ENCODE measurements at places on chromosomes 3 and 15.
A peak's percentile ranks its signal among the peaks of the same experiment; 100 is the strongest.

DNA sequence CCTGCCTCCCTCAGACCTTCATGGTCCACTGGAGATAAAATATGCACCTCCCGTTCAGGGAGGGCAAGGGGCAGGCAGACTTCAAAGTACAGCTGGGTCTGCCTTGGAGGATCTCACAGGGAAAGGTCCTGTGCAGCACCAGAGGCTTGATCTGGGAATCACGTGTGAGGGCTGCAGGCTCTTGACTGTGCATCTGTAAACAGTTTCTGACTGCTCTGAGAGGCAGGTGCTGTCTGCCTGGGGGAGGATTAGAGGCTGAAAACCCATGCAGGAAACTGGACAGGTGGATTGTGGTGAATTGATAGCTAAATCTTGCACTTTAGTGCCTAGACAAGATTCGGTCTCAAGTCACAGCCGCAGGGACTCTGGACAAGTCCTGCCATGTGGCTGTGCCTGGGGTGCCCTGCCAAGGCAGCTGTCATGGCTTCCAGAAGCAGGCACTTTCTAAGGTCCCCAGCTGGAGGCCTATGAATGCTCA is 239.3 kb downstream of the EPHB1 start:
- DNase-seq, result no peak

DNA sequence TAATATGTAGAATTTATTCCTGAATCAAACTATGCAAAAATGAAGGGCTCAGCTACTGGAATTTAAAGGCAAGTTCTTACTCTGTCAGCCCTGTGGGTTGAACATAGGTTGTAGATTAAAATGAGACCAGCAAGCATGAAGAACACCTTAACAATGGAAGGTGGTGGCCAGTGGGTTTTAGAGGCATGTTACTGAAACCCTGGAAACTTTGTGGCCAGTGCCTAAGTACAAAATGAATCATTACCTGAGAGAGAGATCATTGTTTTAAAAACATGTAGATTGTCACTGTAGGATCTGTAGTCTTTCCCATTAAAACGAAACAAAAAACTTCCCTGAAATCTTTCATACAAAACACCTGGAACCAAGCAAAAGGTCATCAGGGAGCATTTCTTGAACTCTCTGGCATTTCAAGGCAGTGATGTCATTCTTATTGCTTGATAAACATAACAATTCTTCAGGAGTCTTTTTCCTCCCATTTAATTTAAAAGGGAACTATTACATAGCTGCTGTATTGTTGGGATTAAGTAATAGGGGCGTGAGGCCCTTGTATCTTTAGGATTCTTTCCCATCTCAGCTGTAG is 51.8 kb downstream of the TMEM108 start:
- no peak for DNase-seq

DNA sequence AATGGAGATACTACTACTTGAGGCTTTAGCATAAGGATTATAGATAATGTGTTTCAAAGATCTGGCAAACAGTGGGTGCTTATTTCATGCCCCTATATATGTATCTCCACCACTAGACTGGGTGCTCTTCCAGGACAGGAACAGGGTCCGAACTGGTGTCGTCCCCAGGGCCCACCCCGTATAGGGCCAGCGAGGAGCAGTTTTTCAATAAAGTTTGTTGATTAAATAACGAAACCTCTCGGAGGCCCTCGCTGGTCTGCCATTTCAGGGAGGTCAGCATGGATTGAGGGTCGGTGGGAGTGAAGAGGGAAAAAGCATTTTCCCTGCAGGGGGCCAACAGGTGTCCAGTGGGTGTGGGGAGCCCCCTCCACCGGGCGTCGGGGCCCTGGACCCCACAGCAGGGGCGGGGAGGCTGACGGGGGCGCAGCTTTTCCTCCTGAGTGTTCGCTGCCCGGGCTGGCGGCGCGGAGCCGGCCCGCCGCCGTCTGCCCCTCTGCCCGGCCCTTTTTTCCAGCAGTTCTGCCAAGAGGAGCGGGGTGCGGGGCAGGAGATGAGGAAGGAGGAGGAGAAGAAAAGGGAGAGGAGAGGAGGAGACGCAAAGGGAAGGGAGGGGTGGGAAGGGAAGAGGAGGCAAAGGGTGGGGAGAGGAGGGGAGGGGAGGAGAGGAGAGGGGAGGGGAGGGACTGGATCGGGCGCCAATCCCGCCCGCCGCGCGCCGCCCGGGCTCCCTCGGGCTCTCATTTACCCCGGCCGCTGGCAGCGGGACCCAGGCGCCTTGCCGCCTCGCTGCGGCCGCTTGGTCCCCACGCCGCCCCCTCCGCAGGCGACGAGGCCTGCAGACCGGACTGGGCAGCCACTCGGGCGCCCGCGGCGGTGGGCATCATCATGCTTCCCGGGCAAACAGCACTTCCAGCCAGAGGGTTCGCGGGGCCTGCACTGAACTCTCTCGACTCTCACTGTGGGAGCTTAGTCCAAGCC is 66.3 kb downstream of the ISG20 start:
- peak; percentile 40 for DNase-seq

DNA sequence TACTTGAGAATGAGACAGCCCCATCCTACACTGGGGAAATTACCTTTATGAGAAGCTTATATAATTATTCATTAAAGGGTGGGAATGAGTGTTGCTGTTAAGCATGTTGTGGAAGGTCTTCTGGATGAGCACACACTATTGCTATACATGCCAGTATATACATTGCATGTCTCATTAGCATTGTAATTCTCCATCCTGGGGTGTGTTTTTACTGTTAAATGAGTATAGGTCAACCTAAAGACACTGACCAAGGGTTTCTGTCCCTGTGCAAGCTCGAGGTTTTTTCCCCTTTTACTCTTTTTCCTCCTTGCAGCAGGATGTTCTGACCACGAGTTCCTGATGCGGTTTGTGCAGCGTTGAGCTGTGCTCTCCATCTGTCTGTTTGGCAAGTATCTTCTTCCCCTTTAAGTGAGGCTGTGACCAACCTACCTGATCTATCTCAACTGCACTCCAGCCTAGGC is 7.2 kb upstream of the IVD start:
- DNase-seq, result no peak

GRCh38 chr3:68458581-68458980 is 473.8 kb downstream of the TAFA4 start:
- DNase-seq, result no peak

- no peak for DNase-seq
Measured at GRCh38 chr3:38658841-38659240, 9.4 kb upstream of the SCN5A start.

DNA sequence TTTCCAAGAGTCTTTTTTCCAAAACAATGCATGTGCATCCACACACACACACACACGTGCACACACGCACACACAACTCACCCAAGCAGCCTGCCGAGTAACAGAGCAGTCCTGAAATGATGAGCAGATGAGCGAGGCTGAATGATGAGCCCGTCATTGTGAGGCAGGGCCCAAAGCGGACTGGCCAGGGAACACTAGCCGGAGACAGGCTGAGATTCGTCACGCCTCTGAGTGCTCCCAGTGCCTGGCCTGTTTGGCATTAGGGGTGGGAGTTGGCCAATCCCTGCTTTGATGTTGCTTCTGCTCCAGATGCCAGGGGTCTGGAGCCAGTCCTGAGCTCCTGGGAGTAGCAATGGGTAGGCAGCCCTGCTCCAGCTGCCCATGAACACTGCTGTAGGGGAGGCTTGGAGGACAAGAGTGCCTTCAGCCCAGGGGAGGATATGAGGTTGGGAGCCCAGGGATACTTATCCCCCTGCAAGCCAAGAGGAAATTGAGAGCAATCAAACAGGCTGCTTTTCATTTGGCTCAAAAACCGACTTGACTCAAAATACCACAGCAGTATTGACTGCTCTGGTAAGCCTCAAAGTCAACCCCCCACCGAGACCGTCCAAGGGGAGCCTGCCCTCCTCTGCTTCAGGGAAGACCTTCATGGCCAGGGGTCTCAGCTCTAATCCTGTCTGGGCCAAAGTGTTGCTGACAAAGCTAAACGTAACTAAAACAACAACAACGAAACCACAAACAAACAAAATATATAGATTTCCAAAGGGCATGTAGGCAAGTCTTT is 22.9 kb downstream of the COLQ start:
- no peak for DNase-seq

DNA sequence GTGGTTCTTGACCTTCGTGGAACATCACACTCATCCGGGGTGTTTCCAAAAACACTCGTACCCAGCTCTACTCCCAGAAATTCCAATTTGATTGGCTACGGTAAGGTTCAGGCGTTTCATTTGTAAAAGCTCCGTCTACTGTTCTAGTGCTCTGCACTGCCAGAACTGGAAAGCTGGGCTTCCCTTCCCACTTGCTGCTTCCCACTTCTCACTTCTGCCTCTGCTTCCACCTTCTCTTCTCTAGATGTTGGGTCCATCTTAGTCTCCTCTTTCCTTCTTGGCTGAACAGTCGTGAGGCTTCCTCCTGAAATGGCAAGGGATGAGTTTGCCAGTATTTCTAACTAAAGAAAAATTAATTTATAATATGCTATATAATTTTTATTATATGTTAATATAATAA is 29.8 kb upstream of the RHCG start:
- DNase-seq, result no peak

- DNase-seq, result no peak
Measured at GRCh38 chr15:57921371-57921770, 144.1 kb downstream of the ALDH1A2 start.

GRCh38 chr3:4320096-4320911 is 17.1 kb downstream of the SETMAR start:
- DNase-seq, result no peak

DNA sequence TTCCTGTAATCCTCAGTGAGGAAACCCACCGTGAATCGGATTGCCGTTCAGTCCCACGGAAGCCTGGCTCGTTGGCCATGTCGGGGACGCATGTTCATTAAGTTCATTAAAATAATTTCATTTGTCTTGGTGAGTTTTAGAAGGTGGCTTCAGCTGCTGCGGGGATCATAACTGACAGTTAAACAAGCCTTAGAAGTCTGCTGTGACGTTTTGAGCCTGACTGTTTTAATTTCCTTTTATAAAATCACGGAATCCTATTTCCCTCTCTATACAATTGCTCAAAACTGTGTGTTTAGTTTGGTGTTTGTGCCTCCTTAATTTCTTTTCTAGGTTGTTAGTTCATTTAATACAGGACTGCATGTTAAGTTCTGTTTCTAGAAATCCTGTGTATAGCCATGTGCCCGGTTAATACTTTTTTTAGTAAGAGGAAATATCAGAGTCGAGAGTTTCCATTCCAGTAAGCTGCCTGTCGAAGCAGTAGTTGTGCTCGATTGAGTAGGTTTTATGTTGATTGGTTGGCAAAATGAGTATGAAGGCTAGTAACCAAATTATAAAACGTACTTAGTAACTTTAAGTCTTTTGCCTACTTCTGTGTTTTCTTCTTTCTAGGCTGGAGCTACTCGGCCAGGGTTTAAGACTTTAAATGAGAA is 705 bp downstream of the NIPA2 start:
- DNase-seq, result no peak

DNA sequence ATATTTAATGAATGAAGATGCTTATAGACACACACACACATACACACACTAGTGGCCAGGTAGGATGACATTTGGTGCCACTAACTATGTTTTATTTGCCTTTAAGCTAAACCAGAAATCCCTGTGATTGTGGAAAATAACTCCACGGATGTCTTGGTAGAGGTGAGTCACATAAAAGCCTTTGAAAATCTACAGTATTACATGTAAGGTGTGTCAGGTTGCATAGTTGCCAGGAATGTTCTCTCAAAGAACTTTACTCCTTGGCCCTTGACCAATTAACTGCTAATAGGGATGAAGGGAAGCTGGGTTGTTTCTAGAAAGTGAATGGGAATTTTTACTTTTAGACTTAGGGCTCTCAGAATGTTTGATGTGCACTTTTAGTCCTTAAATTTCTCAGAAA is 9.9 kb downstream of the ZBED2 start:
- DNase-seq, result no peak

DNA sequence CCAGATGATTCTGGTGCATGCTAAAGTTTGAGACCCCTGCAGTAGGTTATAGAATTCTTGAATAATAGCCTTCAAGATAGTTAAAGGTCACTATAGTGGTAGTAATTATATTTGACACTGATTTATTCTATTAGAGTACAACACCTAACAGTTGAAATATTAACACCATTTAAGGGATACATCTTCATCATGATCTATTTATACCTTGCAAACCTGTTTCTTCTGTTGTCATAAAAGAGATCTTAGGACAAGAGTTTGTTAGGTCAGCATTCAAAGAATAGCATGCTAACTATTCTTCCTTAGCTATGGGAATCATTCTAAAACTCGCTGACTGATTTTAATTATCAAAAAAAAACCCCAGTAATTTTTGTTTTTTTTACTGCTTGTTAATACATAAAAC is 46.5 kb downstream of the TSC22D2 start:
- no peak for DNase-seq

DNA sequence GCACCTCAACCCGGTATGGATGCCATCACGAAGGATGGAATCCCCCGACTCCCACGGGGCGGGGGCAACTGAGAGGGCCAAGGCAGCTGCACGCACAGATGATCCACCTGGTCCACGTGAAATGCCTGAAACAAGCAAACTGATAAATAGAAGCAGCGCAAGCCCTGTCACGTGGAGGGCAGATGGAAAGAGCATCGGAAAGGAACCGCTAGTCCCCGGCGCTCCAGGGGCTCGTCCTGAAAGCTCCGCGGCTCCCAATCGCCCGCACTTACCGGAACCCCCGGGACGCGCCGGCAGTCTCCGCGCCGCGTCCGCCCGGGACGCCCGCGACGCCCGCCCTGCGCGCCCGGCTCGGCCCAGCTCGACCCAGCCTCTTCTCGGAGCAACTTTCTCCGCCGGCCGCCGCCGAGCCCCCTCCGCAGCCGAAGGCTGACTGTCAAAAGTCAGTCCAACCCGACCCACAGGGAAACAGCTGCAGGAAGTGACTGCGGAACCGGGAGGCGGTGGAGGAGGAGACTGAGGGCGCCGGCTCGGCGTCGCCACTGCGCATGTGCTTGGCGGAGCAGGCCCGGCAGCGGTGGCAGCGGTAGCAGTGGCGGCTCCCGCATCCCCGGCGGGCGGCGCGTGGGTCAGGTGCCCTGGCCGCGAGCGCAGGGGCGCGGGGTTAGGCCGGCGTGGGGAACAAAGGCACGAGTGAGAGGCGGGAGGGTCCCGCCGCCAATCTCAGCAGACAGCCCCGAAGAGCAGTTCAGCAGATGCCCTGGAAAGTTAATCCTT is at the start of gene ZMAT3:
TSS of gene ZMAT3 (minus strand) at position 487 of the 777 bp plus-strand sequence. CDS start 4,057 bp downstream, outside the sequence.
- peak; percentile 85 for DNase-seq

GRCh38 chr3:122263058-122263457 is 62.0 kb upstream of the CSTA start:
- DNase-seq, result peak; percentile 28

DNA sequence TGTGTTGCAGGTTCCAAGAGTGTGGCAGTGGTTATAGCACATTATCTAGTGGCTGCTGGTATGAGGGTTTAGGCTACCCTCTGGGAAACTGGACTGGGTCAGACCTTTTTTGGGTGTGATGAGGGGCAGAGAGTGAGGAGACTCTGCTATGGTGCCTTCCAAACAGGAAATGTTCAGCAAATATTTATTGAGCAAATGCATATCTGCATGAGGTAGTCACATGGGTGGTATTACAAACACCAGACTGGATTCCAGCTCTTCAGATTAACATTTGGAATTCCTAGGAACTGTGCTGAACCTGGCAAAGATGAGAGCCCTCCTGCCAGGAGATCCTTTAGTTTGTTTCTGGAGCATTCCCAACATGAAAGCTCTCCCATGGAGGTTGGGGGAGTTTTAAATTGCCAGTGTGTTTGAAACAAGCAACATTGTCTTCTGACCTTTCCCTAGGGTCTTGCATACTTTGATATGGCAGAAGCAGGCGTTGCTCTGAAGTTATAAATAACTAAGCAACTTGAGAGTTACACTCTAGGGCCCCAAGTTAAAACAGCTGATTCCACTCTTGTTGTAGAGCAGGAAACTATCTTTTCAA is 341.2 kb upstream of the C2CD4B start:
- DNase-seq, result no peak

GRCh38 chr15:38854506-38854905 is 289.9 kb upstream of the RASGRP1 start:
- DNase-seq, result no peak

- DNase-seq, result no peak
Measured at GRCh38 chr3:183307749-183308148, 54.7 kb downstream of the B3GNT5 start.
